Activated T-helper 1 cell treated with anti-CD3 and anti-CD28 coated beads, Interleukin-12 subunit alpha, Interleukin-12 subunit beta, Interleukin-2, Interleukin-4 antibody, amounts not matched to agents 30 ng/mL and 10 ng/mL and 1 ng/mL, durations not matched to agents 14 hours and 24 hours and 36 hours (primary cell): ENCODE measurements at places on chromosomes 2 and 18.

DNA sequence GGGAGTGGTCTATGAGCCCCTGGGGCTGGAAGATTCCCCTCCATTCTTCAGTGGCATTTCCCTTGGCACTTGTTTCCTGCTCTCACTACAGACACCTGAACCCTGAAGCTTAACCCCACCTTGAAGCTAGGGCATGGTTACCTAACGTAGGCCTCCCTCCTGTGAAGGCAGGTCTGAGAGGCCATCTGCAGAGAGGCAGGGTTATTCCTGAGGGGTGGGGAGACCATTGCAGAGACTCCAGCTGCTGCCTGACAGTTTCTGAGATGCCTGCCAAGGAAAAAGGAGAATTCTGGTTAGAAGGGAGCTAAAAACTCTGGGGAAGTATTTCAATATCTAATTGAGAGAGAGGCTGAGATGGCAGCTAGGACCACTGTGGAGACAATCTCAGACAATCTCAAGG, 119.3 kb upstream of the NDUFV2 start:
- no peak for DNase-seq

DNA sequence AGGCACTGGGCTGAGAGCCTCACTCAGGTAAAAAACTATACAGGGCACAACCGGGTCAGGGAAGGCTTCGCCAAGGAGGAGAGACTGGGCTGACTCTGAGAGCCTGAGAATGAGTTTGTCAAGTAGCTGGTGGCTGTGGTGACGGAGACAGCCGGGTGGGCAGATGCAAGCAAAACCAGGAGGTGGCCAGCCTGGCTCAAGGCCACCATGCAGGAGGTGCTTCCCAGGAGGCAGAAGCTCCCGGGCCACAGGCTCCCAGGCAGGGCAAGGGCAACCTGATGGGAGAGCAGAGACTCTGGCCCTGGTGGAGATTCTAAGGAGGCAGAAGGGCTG, 2.9 kb upstream of the INHBB start:
- no peak for DNase-seq

GRCh38 chr2:121132054-121132761, 152.8 kb downstream of the TFCP2L1 start:
- no peak for DNase-seq

DNA sequence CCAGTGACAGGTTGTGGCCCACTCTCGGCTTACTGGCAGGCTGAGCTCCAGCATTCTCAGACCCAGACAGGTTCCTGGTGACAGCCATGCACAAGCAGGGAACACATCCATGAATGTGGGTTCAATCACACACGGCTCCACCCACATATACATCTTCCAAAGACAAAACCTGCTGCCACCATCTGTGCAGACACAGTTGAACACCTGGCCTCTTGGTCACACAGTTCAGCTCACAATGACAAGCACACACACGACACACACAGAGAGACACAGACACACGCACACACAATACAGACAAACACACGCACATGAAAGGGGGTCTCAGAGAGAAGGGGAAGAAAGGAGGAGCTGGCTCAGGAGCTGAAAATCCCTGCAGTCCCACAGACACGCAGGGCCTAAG, 32.1 kb upstream of the PTMA start:
- DNase-seq, result no peak

DNA sequence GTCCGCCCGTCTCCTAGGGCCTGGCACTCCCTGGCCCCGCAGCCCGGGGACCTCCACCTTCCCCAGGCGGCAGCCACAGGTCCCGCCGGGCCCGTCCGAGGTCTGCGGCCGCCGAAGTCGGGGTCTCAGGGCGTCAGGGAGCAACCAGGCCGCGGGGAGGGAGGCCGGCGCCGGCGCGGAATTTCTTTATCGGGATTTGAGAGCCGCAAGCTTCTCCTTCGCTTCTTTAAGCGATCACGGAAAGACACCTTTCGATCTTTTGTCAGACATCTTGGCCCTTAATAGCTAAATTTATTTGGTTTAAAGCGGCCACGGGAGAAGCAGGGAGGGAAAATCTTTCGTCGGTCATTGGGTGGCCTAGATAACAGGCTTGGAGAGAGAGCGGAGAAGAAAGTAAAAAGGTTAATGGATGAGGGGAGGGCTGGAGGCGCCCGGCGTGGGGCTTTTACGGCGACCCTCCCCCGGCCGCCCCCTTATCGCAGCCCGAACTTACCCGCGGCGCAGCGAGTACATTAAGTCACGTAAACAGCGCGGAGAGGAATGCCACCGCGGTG, 4.3 kb upstream of the GATA6 start:
- DNase-seq, result no peak

GRCh38 chr18:48203961-48204666, 205.1 kb downstream of the ZBTB7C start:
- DNase-seq, result no peak

- DNase-seq, result no peak
Measured at GRCh38 chr2:108348816-108349570, 28.8 kb upstream of the SULT1C4 start.

- DNase-seq, result no peak
Measured at GRCh38 chr2:227188292-227188691, 23.9 kb downstream of the COL4A3 start.

- DNase-seq, result no peak
Measured at GRCh38 chr2:174335254-174335987, 667 bp downstream of the SP9 start.

GRCh38 chr2:232234922-232235615, 143.5 kb upstream of the ALPP start:
- DNase-seq, result no peak

DNA sequence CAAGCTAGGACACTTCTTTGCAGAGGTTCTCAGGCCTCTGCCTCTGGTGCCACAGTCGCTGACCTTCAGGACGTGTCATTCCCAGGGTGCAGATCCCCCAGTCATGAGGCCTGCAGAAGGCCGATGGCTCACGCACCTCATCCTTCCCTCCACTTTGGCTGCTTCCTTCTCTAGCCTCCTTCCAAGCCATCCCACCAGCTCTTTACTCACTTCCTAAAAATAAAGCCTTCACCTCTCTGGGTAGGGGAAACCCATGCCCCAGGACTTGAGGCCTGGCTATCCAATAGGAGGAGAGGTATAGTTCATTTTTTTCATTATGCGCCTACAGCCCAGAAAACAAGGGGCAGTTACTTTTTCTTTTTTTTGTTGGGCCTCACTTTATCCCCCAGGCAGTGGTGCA, 91.4 kb downstream of the B3GNT2 start:
- no peak for DNase-seq

DNA sequence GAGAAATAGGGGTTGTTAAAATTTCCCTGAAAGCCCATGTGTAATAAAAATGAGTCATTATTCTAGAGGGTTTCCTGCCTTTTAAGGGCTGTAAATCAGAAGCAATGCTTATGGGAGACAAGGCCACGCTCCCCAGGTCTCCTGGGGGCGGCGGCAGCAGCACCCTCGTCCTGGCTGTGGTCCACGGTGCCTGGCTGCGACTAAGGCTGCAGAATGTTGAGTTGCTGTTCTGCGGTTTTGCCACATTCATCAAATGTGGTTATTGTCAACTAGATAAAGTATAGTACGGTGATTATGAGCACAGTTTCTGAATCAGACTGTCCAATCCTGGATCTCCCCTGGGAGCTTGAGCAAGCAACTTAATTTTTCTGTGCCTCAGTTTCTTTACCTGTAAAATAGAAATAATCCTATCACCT, 11.9 kb upstream of the AGFG1 start:
- DNase-seq, result peak; percentile 29

- DNase-seq, result no peak
Measured at GRCh38 chr18:59918997-59919396, 19.2 kb downstream of the PMAIP1 start.

DNA sequence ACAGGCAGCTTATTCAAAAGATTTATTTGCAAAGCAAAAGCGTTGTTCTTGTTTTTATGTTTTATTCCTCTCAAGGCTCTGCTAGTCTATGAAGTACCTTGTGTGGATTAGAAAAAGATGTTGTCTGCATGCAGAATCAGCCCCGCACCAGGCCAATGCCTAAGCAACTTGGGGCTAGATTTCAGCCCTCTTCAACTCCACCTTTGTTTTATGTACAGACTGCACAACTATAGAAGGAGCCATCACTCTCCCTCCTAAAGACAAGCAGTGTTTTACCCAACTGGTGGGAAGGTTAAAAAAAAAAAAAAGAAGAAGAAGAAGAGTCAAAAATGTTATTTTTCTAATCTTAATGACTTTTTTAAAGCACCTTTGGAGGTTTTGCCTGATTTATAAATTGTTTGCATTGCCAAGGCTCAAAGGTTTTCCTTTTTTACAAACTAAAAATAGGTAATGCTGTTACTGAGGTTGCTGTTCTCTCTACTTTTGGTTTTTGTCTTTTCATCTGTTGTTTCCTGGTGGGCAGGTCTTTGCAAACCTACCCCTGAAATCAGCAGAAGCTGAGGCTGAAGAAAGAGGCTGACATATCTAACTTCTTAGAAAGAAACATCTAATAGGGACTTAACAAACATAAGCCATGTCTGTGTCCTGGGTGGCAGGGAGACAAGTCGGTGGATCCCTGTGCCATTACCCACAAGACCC, 164.0 kb downstream of the SLC39A10 start:
- DNase-seq, result no peak

GRCh38 chr2:120678251-120678650, 57.4 kb upstream of the GLI2 start:
- DNase-seq, result no peak

DNA sequence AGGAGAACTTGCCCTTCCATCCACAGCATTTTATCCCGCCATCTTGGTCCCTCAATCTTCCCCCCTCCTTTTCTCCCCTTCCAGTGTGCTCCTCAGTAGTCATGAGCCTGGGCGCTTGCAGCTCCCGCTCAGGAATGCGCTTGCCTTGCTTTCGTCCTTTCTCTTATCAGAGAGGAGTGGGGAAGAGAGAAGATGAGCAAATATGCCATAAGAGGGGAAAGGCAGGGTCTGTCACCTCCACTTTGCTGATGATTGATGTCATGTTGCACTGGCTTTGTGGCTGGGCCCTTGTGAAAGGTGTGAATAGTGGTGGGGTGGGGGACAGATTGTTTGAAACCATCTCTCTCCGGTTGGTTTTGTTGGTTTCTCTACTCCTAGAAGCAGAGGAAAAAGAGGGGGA, 569.3 kb downstream of the TNS1 start:
- no peak for DNase-seq

DNA sequence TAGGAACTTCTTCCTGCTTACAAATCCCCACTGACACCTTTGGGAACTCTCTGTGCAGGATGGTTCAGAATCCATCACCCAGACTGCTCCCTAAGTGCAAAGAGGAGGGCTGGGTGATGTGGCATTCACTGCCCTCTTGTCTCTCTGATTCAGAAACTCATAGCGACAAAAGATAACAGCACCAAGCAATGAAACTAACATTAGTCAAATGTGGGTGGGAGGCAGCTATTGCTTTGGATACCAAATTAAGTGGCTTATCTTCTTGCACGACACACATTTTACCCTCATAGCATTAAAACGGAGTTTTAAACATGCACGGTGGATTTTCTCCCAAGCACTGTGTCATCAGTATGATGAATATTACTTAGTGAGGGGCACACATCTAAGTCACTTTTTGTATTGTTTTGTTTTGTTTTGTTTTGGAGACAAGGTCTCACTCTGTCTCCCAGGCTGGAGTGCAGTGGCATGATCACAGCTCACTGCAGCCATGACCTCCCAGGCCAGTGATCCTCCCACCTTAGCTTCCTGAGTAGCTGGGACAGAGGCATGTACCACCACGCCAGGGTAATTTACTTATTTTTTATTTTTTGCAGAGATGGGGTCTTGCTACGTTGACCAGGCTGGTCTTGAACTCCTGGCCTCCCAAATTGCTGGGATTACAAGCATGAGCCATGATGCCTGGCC, 40.9 kb upstream of the NEB start:
- DNase-seq, result no peak

DNA sequence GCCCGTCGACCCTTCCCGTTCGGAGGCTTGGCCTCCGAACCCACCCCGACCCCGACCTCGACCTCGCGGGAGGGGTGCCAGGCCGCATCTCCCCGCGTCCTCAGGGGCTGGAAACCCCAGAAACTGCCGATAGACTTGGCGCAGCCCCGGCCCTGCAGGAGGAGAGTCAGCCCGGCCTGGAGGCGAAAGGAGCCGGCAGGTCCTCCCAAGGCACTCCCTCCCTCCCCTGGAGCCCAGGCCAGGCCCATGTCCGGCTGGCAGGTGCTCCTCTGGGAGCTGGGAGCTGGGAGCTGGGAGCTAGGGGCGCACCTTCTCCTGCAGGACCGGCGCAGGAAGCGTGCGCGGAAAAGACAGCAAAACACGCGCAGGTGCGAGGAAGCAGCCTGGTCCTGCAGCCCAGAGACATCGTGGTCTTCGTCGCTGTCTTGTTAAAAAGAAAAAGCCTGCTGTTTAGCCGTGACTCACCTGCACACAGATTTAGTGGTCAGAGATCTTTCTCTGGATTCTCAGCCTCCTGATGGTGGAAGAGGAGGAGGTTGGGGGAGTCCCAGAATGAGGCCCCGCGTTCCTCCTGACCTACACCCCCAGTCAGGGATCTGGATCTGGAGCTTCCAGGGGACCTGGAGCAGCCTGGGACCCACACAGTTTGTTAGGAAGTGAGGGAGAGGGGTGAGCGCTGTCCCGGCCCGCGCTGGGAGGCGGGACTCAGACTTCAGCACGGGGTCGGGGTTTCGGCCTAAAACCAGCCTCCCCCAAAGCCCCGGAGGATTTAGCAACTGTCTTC, 660 bp upstream of the MBP start:
- no peak for DNase-seq
